ENCODE measurements at places on chromosomes 16 and 17.

- no peak for DNase-seq
These were observed 7.8 kb upstream of the TEX2 start for GRCh38 chr17:64270885-64271284.

DNA sequence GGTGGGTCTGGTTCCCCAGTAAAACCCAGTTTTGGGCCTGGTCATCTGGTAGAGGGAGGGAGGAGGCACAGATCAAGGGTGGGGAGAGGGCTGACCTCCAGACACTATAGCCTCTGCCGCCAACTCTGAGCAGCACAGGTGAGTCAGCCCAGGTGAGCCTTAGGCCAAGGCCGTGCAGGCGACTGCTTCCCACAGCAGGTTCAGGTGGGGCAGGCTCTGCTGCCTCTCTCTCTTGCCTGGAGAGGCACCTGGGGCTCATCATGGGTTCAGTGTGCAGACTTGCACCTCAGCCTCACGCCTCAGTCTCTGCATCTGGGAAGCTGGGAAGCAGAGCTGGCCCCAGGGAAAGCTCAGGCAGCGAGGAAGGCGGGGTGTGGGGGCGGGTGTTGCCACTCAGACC, 37.8 kb upstream of the IL34 start:
- DNase-seq = no peak

- DNase-seq = no peak
These were observed 20.7 kb downstream of the RABEP2 start for GRCh38 chr16:28904363-28904762.

DNA sequence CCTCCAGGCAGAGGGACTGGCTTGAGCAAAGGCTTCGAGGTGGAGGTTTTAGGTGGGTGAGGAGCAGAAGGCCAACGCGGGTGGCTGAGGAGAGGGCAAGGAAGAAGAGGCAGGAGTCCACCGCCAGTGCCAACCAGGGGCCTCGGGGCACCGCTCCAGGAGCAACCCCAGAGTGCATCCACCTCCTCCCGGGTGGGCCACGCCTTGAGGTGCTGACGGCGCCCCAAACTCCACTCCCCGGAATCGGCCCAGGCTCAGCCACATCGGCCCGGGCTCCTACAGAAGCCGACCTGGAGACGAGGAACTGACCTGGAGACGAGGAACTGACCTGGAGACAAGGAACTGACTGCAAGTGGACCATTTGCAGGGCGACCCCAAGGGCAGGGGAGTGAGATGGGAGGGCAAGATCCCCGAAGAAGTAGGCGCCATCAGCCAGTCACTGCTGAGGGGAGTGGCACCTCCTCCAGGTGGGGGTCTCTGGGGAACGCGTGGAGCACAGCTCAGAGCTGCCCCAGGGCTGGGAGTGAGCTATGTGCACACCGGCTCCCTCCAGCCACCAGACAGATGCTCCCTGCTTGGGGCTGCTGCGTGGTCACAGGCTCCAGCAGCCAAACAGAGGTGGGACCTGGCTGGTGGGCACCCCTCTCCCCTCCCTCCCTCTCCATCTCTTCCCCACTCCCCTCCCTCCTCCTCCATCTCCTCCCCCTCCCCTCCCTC, 29.2 kb upstream of the CBFA2T3 start:
- no peak for DNase-seq

Data from substantia nigra (tissue), 51 donors.